Upper lobe of right lung (tissue), 1 donor: ENCODE measurements at places on chromosomes 2 and 18.

GRCh38 chr2:48320742-48321141 is 209.2 kb upstream of the STON1 start:
- no peak for DNase-seq

- DNase-seq = no peak
Measured at GRCh38 chr2:172667581-172668325, 67.9 kb upstream of the RAPGEF4 start.

GRCh38 chr2:179521944-179522343 is 257.3 kb upstream of the SESTD1 start:
- DNase-seq = no peak

DNA sequence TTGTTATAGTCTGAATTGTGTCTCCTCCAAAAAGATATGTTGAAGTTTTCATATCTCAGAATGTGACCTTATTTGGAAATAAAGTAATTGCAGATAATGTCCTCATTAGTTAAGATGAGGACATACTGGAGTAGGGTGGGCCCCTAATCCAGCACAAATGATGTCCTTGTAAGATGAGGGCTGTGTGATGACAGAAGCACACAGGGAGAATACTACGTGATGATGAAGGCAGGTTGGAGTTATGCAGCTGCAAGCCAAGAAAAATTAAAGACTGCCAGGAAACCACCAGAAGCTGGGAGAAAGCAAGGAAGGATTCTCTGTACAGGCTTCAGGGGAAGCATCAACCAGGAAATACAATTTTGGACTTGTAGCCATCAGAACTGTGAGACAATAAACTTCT is 58.3 kb upstream of the PNPT1 start:
- no peak for DNase-seq

DNA sequence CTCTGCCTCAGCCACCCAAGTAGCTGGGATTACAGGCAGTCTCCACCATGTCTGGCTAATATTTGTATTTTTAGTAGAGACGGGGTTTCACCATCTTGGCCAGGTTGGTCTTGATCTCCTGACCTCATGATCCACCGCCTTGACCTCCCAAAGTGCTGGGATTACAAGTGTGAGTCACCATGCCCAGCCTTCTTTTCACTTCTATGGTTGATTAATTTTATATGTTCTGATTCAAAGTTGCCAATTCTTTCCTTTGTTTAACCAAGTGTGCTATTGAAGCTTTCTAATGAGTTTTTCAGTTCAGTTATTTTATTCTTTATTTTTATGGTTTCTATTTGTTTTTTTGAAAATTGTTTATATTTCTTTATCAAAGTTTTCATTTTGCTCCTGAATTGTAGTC is 133.1 kb upstream of the KCNJ3 start:
- DNase-seq = no peak
